Stimulated activated CD4-positive, alpha-beta T cell treated with anti-CD3 and anti-CD28 coated beads, Interleukin-15, amount 100 ng/mL, for 1 hour (primary cell): ENCODE measurements at places on chromosomes 7 and 10.

- DNase-seq = no peak
These were observed 70.5 kb downstream of the ITGB1 start for GRCh38 chr10:32887481-32887880.

DNA sequence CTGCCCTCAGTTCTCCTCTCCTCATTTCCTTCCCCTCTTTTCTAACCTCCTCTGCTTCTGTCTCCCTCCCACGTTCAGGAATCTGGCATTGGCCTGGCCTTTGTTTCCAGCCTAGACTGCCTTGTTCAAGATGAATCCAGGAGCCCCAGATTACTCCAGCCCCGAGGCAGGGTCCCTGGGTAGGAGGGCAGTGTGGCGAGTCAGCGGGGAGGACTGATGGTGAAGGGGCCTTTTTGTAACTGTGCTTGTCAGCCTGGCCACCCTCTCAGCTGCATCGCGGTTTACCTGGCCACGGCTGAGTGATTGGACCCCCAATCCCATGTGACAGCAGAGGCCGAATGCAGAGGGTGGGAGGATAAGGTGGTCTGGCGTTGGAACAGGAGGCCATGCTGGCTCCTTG, 96.1 kb upstream of the SHH start:
- DNase-seq = no peak

DNA sequence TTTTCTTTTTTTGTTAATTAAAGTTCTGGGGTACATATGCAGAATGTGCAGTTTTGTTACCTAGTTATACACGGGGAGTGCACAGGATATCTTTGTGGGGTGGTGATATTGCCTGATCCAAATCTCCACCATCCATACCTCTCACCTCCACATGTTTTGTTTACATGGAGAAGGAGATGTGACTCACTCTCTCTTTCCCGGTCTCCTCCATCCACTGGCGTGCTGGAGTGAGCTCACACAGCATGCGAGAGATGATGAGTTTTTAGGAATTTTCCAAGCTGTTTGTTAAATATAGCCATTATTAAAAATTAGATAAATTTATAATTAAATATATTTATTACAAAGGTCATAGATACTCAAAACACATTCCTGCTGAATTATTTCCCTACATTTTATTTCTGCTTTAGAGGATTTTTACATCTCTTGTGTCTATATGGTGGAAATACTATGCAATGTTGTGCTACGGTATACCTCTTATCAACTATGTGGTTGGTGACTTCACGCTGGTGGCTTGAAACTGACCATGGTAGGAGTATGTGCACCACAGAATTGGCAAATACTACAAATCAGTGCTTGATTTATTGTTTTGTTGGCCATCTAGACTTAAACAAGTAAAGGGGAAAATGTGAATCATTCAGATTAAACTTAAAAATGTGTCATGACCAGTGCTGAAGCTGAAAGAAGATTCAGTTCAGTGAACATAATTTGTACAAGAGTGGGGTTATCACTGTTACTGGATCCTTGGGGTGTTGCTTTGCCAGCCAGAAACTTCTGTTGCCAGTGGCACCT, 107.9 kb upstream of the FAM180A start:
- no peak for DNase-seq

DNA sequence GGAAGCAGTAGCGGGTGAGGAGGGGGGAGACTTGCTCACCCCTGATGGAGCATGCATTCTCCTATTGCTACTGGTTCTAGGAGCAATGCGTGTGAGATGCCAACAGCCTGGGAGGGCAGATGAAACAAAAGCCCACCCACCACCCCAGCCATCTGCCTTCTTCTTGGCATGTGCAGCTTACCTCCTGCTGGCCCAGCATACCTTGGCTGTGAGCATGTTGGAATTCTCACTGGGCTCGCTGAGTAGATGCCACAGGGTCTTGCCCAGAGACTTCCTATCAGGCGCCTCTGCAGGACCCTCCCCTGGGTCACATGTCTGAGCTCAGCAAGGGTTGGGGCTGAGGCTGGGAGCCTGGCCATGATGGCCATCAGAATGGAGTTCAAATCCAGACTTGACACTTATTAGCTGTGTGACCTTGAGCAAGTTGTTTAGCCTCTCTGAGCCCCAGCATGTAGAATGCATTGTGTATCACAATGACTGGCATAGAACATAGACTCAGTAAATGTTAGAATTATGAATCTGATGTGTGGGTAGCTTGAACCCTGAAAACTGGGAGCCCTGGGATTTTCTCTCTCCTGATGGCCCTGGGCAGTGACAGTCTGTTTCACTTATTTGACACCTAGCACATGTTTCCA, 38.2 kb downstream of the CDH23 start:
- DNase-seq = no peak

GRCh38 chr10:36345807-36346206, 703.7 kb upstream of the FZD8 start:
- no peak for DNase-seq

DNA sequence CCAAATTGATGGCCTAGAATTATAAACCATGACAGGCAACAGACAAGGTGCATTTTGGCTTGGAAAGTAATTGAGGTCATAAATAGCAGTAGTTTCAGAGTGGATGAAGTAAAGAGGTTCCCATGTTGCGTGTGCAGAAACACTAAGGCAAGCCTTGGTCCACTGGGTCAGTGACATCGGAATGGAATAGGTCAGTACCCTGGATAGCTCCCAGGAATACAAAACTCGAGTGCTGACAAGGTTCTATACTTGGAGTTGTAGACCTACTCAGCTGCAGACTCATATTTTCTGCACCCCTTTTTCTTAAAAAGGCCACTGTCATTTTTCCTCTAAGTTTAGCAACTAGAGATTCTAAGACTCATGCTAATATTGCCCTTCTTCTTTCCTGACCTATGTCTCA, 132.8 kb downstream of the DYNC1I1 start:
- no peak for DNase-seq

- no peak for DNase-seq
These were observed 5.3 kb downstream of the CYP26C1 start for GRCh38 chr10:93065675-93066543.

- no peak for DNase-seq
These were observed 580 bp downstream of the ZNF775 start for GRCh38 chr7:150379441-150380379.

GRCh38 chr10:127142136-127142535, 54.3 kb downstream of the INSYN2A start:
- DNase-seq = no peak

DNA sequence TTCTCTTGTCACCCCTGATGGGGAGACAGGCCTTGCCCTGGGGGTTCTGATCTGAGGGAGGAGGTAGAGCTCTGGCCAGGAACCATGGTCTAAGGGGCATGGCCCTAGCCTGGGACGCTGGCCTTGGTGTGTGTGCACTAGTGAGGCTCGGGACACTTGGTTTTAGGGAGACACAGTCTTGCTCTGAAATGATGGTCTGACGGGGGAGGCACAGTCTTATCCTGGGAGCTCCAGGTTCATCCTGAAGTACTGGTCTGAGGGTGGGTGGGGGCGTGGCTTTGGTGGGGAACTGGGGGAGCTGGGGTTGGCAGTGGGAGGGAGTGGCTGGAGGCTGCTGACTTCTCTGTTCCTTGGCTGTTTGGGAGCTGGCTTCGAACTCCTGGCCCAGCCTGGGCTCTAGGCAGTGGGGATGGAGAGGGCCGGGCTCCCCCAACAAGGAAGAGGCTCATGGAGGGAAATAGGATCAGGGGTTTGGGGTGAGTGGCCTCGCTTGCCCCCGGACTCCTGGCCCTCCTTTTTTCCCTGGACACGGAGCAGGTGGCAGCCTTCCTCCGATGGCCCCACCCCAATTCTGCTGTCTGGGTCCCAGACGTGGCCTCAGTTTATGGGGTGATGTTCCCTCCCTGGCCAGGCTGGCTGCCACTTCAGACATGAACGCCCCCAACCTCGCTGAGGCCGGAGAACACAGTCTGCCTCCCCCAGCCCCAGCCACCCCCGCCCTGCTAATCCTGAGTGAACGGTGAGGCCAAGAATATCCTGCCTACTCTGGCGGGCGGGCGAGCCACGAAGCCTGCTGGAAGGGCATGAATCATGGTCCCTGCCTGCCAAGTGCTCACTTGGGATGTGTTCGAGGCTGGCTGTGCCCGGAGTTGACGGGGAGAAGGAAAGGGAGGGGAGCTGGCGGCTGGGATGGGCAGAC, 43.5 kb downstream of the TMEM270 start:
- DNase-seq = no peak

DNA sequence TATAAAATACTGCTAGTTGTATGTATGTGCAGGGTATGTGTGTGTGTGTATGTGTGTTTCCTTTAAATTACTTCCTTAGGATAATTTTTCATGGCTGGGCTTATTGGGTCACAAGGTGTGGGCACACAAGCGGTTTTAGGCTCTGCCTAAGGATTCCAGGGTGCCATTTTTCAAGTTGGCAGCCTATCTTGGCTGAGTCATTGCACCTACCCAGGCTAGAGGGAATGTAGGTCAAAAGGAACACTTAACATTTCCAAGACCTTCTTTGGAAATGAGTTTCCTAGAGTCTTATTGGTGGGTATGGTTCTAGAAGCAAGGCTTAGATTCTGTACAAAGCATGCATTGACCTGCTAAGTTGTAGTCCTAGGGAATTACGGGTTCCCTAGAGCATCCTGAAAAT, 642.1 kb downstream of the LRMDA start:
- DNase-seq = no peak

- DNase-seq = no peak
These were observed 148.0 kb downstream of the SNX13 start for GRCh38 chr7:17792075-17792936.

- DNase-seq = no peak
These were observed 57.5 kb downstream of the PWWP2B start for GRCh38 chr10:132454296-132455198.

- DNase-seq = no peak
These were observed 120.9 kb upstream of the DIP2C start for GRCh38 chr10:810351-810846.

DNA sequence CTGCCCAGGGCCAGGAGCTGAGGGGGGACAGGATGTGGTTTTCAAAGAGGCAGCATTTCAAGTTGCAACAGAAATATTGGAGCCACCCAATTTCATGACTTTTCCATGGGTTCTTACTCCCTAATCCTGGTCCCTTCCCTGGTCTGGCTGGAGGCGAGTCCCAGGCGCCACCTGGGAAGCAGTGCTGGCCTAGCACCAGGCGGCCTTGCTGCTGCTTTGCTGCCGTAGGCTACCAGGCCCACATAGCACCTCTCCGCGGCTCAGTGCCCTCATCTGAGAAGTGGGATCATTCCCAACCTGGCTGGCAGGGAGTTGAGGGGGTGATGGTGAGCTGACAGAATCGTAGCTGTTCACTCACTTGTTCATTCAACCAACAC, 33.7 kb downstream of the ZMIZ1 start:
- no peak for DNase-seq

GRCh38 chr10:1578392-1579140, 158.8 kb downstream of the ADARB2 start:
- no peak for DNase-seq

DNA sequence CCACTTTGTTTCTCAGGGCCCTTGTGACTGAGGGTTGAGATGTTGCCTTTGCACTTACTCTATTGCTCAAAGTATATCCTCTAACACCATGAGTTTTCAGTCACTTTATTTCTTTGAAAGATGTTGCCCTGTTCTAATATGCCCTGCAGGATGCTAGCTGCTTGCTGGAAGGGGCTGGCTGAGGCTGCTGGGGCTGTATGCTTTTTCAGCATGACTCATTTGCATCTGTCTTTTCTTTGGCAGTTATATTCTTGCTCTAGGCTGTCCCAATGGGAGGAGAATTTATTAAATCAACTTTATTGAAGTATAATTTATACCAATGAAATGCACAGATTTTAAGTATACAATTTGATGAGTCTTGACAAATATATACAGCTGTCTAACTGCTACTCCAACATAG, 157.7 kb downstream of the PLPP4 start:
- DNase-seq = no peak

DNA sequence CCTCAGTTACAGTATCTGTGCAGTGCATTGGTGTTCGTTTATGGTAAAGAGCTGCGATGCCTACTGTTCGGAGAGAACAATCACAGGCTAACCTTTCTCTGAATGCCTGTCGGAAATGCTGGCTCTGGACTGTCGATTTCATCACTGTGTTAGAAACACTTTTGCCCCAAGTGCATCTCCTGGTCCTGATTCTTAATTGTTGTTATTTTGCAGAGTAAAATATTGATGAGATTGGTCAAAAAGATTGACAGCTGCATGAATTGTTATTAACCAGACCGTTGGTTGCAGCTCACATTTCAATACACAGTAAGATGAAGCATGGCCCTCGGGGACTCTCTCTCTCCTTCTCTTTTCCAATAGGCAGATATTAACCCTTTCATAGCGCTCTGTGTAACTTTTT, 557.4 kb upstream of the ADARB2 start:
- DNase-seq = no peak

- DNase-seq = no peak
These were observed at the start of gene HHEX for GRCh38 chr10:92689663-92690210. TSS of gene HHEX (plus strand) at chr10:92689955. CDS start at chr10:92689987, 32 bp downstream.

DNA sequence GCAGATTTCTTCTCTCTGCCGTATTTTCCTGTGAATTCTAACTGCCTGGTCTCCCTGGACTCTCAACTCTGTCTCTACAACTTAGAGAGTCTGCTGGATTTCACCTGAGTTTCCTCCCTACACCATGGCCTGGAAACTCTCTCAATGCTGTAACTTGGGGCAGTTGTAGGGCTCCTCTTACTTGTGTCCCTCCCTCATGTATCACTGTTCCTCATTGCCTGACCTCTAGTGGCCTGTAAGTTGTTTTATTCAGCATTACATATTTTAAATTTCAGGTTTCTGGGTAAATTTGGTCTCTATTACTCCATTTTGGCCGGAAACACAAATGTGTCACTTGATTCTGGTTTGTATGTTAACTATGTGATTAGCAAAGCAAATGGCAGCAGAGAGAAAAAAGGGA, 70.9 kb downstream of the DYNC1I1 start:
- DNase-seq = no peak

- DNase-seq = no peak
These were observed 117.4 kb downstream of the TES start for GRCh38 chr7:116327752-116328151.

- no peak for DNase-seq
These were observed 93.6 kb upstream of the MXI1 start for GRCh38 chr10:110113670-110114337.

DNA sequence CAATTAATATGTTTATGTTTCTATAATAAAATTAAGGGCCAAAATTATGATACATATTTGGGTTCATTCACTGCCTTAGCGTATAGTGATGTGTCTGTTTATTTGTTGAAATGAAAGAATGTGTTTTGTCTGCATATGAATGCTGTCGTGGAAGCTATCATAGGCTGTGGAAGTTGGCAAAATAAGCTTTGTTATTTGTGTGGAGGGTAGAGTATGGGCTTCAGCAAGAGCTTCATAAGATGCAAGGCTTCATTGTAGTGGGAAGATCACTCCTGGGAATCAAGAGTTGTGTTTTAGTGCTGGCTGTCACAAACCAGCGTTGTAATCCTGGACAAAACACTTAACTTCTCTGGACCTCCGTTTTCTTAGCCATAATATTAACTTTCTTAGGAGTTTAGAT, 2.5 kb downstream of the SLK start:
- DNase-seq = no peak

- no peak for DNase-seq
These were observed 28.6 kb upstream of the PPP2R2D start for GRCh38 chr10:131872011-131872826.
